SK-MEL-5 (cell line): ENCODE measurements at places on chromosomes 1 and 21.

DNA sequence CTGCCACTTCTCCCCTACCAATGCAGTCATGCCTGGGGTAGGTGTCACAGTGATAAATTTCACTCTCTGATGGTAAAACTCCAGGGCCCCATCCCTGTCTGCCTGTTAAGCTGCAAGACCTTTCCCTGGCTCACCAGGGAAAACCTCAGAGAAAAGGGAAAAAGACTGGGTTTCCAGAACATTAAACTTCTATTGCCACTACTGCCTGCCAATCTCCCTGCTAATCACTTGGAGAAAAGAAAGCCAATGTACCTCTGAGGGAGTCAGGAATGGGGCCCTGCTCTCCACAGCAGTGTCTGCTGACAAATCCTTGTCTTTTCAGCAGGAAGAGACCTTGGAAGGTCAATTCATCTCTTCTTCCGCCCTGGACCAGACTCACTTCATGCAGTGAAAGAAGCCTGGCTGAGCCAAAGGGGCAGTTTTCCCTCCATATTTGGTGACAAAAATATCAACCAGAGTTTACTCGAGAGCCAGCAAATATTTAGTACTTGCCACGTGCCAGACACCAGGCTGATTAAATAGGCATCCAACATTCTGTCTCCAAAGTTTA, 49.1 kb upstream of the CTTNBP2NL start:
- DNase-seq, result no peak

DNA sequence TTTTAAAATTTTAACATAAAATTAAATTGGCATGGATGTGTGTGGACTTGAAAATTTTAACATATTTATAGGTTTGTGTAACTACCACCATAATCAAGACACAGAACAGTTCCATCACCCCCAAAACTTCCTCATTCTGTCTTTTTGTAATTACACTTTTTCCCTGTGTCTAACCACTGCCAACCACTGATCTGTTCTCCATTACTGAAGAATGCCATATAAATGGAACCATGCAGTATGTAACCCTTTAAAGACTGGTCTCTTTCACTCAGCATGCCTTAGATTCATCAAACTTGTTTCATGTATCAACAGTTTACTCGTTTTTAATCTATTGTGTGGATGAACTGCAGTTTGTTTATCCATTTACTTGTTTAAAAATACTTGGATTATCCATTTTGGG, 13.0 kb upstream of the AHCYL1 start:
- DNase-seq, result no peak

DNA sequence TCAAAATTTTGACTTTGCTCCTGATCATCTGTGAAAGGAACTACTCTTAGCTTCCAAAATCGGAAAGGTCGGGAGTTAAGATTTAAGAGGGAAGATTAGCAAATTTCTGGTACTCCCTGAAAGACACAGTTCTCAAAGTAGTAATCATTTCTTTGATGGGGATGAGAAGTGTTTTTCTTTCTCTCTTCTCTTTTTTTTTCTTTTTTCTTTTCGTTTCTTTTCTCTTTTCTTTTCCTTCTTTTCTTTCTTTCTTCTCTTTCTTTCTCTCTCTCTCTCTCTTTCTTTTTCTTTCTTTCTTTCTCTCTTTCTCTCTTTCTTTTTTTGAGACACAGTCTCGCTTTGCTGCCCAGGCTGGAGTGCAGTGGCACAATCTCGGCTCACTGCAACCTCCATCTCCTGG, 5.1 kb upstream of the RAB29 start:
- DNase-seq, result no peak

- DNase-seq, result no peak
These were observed 18.0 kb downstream of the OMA1 start for GRCh38 chr1:58528518-58528917.

GRCh38 chr1:230940848-230941247, 37.8 kb downstream of the TTC13 start:
- DNase-seq, result no peak

- DNase-seq, result no peak
These were observed 37.0 kb downstream of the F3 start for GRCh38 chr1:94504601-94505000.

DNA sequence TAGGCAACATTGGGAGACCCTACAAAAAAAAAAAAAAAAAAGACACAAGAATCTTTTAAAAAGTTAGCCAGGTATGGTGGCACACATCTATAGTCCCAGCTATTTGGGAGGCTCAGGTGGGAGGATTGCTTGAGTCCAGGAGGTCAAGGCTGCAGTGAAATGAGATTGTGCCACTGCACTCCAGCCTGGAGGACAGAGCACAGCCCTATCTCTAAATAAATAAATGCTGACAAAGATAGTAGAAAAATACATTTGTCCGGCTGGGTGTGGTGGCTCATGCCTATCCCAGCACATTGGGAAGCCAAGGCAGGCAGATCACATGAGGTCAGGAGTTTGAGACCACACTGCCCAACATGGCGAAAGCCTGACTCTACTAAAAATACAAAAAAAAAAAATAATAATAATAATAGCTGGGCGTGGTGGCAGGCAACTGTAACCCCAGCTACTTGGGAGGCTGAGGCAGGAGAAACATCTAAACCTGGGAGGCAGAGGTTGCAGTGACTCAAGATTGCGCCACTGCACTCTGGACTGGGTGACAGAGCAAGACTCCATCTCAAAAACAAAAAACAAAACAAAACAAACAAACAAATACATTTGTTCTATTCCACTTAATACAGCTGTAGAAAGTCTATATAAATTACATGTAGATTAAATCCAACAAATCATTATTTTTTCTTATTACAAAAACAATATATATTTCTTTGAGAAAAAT, 48.5 kb downstream of the PHACTR4 start:
- no peak for DNase-seq

GRCh38 chr1:22332424-22332717, 119.3 kb upstream of the ZBTB40 start:
- no peak for DNase-seq

GRCh38 chr1:109250454-109251276, 1.3 kb downstream of the CELSR2 start:
- no peak for DNase-seq

GRCh38 chr1:210647406-210648333, 319.0 kb downstream of the HHAT start:
- DNase-seq, result no peak

GRCh38 chr1:173856903-173857302, 10.9 kb downstream of the GAS5 start:
- no peak for DNase-seq

- DNase-seq, result no peak
These were observed 618 bp downstream of the ETS2 start for GRCh38 chr21:38806153-38806941.

DNA sequence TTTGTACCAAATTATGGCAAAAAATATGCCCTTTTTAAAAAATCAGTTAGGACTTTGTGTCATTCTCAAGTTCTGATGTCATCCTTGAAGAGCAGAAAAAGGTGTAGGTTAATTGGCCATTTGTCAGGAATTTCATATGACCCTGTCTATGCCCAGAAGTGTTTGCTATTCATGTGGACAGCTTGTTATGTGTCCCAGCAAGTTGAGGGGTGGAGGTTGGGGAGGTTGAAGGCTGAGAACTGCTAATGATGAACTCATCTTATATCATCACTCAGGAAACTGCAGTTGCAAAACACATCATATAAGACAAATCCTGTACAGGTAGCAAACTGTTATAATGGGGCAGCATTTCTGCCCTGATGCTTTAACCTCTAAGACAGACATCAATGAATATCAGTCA, 106.5 kb downstream of the PHTF1 start:
- no peak for DNase-seq

DNA sequence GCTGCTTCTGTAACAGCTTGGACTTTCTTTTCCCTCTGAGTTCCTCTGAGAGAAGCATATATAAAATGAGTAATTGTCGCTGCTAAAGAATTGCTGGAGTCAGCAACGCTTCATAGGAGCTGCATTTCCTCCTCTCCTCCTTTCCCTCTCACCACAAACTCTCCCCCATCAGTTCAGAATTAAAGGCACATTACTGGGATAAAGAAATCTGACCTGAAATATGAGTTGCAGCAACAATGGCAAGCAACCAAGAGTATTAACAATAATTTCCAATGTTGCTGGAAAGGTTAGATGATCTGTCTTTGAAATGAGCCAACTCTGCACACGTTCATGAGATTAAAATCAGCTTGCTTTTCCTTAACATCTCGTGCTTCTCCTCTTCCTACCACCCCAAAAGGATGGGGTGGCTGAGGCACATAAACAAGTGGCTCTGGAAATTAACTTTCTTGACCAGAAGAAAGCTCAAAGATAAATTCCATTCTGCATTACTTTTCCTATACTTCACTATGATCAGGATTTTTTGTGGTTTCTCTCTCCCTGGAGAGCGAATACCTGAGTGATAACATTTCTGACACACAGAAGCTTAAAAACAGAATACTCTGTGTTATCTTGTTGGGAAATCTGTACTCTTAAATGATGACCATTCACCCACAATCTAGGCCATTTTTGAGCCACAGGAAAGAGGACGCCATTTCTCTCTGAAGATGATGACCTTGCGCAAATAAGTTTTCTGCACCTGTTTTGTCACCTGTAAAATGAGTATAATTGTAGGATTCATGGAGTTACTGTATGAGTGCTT, 90.2 kb downstream of the TGFBR3 start:
- DNase-seq, result no peak
